ENCODE measurements at places on chromosomes 4 and X.

- DNase-seq = no peak
These were observed 135.3 kb downstream of the ZNF518B start for GRCh38 chr4:10321931-10322330.

GRCh38 chr4:2273657-2274319, 11.9 kb upstream of the MXD4 start:
- DNase-seq = no peak

DNA sequence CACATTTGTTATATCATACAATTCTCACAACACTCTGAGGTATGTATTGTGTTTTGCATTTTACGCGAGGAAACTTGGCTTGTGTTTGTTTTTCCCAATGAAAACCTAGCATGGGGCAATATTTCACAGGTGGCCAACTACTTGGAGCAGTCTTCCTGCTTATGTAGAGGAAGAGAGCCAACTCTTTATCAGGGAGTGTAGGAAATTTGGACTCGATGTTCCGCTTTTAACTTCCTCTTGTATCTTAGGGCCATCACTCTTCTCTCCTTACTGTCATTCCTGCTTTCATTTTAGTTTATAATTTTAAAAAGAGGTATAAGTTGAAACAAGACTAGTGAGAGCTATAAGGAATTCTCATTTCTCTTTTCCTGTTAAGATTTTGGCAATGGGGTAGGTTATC, 107.7 kb upstream of the RPS6KA3 start:
- DNase-seq = no peak

DNA sequence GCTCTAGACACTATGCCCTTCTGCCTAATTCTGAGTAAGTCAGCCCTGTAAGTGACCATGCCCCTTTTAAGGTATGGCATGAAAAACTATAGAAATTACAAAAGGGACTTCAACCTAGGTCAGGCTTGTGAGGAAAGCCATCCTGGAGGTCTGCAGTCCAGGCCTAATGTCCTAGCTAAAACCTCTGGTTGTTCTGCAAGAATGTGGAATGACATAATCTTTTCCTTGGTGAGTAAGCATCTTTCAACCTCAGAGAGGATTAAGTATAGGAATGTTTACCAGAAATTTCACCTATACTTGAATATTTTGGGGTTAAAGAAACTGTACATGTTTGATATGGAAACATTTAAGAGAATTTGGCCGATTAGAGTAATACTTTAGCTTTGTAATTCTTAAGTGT, 23.8 kb upstream of the HPSE start:
- no peak for DNase-seq

All from muscle of leg (tissue), 16 donors.